ENCODE measurements at places on chromosomes 7 and 10. TPM values are rescaled to one million over a fixed set of nuclear protein-coding genes. Genes with fewer than 3 reads are reported as not detected.

The SLC25A28 gene
- total RNA-seq: 30.7 TPM

The CCDC172 gene
- total RNA-seq: not detected

The TRIM73 gene
- total RNA-seq: 11.0 TPM

The MYOF gene
- 2.5 TPM for total RNA-seq

The TUBB8 gene
- not detected for total RNA-seq

The MYL10 gene
- not detected for total RNA-seq

The GIMAP7 gene
- total RNA-seq: 1.6 TPM

The MRC1 gene
- 0.63 TPM for total RNA-seq

The KLF14 gene
- not detected for total RNA-seq

All from parietal lobe (tissue), 2 donors.